ENCODE measurements at places on chromosomes 2 and 18.

- no peak for DNase-seq
Observed at GRCh38 chr2:128134573-128134972, 43.6 kb downstream of the UGGT1 start.

GRCh38 chr18:22346953-22347605, 70.6 kb downstream of the CTAGE1 start:
- DNase-seq, result peak; percentile 15

DNA sequence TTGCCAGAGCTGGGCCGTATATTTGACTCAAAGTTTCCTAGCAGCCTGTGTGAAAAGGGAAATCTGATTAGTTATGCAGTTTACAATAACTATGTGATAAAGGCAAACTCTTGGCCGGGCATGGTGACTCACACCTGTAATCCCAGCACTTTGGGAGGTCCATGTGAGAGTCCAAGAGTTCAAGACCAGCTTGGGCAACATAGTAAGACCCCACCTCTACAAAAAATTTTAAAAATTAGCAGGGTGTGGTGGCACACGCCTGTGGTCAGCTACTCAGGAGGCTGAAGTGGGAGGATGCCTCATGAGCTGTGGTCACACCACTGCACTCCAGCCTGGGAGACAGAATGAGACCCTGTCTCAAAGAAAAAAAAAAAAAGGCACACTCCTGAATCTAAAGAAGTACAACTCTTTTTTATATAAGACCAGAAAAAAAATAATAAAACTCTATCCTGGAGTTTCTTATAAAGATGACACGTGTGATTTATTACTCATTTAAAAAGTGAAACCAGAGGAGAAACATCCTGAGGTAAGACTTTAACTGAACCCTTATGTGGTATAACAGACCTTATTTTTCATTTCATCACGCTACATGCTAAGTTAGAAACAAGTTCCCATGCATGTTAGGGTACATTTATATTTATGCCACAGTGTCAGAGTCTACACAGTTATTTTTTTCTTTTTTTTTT, 32.6 kb upstream of the KCMF1 start:
- DNase-seq, result no peak

DNA sequence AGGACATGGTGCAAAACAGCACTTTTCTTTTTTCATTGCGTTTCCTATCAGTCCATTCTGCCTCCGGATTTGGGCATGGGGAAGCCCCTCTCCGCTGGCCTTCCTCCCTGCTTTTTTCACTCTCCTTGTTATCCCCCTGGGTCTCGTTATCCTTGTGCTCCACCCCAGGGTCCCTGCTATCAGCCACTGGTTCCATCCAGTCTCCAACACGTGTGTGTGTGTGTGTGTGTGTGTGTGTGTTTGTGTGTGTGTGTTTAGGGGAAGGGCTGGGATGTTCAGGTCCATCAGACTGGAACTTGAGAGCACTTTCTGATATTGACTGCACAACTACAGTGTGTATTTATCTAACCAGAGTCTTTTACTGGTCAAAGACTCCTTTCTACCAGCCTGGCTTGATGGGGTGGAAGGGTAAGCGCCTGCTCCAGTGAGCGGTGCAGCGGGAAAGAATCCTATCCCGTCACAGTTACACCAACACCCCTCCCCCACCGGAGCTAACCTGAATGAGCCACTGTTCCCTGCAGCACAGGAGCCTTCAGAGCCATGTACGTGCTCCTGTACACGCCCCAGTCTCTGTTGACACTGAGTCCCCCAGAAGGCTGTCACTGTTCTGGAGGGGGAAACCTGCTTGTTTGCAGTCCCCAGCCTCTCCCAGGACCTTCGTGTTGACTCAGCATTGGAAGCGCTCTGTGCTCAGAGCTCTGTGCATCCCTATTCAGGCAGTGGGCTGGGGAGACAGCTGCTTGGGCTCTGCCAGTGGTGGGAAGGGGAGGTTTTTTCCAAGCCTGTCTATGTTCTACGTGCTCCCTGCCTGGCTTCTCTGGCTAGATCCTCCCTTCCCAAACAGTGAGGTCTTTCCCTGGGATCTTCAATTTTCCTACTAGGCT, 4.6 kb downstream of the INHA start:
- DNase-seq, result no peak

DNA sequence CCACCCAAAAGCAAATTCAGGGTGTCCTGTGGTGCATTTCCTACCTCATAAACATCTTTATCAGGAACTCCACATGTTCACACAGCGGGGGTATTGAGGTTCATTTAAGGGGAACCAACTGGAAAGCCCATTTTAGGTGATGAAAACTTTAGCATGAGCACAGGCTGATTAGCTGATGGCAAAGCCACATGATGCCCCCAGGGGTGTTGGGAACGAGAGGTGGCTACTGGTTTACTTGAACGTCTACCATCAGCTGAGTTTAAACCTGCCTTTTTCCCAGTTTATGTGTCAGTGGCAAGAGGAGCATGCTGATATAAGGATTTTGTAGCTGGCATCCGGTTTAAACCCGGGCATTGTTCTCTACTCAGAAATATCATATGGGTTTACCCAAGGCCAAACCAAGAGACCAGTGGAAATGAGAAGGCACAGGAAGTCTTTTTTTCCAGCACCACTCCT, 54.5 kb upstream of the UPP2 start:
- no peak for DNase-seq

DNA sequence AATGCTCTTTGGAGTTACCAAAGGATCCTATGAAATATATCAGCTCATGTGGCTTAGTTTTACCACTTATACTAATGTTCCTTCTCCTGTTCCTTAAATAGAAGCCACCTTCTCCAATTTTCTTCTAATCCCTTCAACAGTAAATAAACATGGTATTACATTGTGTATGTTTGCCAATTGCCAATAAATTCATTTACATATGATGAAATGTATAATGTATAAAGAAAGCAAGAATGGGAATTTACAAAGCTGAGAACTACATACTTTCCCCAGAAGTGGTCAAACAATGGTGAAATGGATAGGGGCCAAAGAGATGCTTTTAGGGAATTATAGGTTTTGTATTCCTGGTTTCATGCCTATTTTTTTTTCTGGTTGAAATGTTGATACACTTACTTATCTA, 894.2 kb upstream of the CRIM1 start:
- no peak for DNase-seq

- DNase-seq, result no peak
Observed at GRCh38 chr18:21703241-21703820, 1.2 kb downstream of the ABHD3 start.

GRCh38 chr2:178479758-178480226, 465 bp upstream of the PLEKHA3 start:
- no peak for DNase-seq

- no peak for DNase-seq
Observed at GRCh38 chr2:160425434-160426151, 68.0 kb downstream of the RBMS1 start.

GRCh38 chr2:152523091-152523490, 188.1 kb downstream of the FMNL2 start:
- DNase-seq, result peak; percentile 65

DNA sequence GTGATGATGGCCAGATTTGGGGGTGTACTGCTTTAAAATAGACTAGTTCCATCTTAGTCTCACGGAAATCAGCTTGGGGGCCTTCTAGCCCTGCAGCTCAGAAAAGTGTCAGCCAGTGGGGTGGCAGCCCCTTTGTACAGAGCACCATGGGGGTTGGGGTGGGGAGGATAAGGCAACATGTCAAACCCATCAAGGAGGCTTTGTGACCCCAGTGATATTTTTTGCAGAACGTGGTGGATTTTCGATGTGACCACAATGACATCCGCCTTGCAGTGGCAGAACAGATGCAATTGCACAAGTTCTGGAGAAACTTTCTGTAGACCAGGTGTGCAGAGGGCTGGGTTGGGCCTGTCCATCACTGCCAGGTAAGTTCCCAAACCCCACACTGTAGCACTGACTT, 3.0 kb upstream of the CD8A start:
- no peak for DNase-seq
